ENCODE measurements at places on chromosomes 16 and 17. TPM values are rescaled to one million over a fixed set of nuclear protein-coding genes. Genes with fewer than 3 reads are reported as not detected.

- peak; percentile 79 for DNase-seq
These were observed 67.5 kb downstream of the AMFR start for GRCh38 chr16:56357765-56358322.

Gene STAC2
- 0.62 TPM for total RNA-seq

DNA sequence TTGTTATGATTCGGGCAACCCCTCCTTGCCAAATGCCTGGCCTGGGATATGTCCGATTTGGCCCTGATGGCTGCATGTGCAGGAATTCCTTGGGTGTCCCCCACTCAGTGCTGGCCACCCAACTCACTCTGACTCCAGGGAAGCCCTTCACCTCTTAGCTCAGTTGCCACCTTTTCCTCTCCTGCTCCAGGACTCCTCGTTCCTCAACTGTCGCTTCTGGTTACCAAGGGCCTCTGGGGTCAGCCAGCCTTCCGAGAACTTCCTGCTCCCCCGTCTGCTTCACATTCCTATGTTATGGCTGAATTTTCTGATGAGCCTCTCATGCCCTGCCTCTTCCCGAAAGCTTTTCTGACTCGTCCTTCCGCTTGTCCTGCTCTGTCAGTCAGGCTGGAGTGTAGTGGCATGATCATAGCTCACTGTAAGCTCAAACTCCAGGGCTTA is 63.5 kb downstream of the SPACA3 start:
- DNase-seq, result peak; percentile 56

GRCh38 chr16:29662729-29663015 is 375 bp upstream of the SPN start:
- DNase-seq, result no peak

Gene TAT
- not detected for total RNA-seq

- no peak for DNase-seq
These were observed 643.5 kb downstream of the CDH11 start for GRCh38 chr16:64478252-64478906.

Gene KRTAP17-1
- not detected for total RNA-seq

Gene TMEM238L
- total RNA-seq, result not detected

Gene RCVRN
- total RNA-seq, result not detected

DNA sequence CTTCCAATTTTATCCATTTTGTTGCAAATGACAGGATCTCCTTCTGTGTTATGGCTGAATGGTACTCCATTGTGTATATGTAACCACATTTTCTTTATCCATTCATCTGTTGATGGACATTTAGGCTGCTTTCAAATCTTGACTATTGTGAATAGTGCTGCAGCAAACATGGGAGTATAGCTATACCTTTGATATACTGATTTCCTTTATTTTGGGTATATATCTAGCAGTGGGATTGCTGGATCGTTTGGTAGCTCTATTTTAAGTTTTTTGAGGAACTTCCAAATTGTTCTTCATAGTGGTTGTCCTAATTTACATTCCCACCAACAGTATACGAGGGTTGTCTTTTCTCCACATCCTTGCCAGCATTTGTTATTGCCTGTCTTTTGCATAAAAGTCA is 67.8 kb downstream of the BRIP1 start:
- no peak for DNase-seq

DNA sequence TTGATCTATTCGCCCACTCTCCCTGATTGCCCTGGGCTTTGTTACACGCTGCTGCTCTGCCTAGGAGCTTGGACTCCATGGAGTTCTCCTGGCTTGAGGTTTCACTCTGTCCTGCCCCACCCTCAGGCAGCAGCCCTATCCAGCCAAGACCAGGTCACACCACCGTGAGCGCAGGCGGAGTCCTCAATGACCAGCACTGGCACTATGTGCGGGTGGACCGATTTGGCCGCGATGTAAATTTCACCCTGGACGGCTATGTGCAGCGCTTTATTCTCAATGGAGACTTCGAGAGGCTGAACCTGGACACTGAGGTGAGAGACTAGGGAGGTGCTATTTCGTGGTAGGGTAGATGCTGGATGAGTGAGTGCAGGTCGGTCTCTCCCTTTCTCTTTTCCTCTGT is 3.5 kb downstream of the CNTNAP1 start:
- DNase-seq, result no peak

Gene ITGB3
- 2.5 TPM for total RNA-seq

DNA sequence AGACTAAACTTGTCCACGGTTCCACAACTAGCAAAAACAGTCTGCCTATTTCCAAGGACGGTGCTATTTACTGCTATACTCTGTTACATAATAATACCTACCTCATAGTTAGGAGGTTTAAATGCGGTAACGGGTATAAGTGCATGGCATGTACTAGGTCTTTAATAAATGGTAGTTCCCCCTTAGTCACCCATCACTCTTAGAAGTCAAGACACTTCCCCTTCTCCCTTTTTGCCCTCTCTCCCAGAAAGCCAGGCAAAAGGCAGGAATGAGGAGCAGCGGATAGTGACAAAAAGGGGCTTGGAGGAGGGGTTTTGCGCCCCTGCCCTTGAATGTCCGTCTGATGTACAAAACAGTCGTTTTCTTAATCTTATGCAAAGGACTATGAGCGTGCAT is 1.1 kb upstream of the LSM12 start:
- DNase-seq, result no peak

GRCh38 chr17:41420134-41420533 is 4.3 kb downstream of the KRT37 start:
- no peak for DNase-seq

Gene PDILT
- total RNA-seq, result not detected

- DNase-seq, result no peak
These were observed 226.5 kb upstream of the MPHOSPH6 start for GRCh38 chr16:82396509-82396908.

DNA sequence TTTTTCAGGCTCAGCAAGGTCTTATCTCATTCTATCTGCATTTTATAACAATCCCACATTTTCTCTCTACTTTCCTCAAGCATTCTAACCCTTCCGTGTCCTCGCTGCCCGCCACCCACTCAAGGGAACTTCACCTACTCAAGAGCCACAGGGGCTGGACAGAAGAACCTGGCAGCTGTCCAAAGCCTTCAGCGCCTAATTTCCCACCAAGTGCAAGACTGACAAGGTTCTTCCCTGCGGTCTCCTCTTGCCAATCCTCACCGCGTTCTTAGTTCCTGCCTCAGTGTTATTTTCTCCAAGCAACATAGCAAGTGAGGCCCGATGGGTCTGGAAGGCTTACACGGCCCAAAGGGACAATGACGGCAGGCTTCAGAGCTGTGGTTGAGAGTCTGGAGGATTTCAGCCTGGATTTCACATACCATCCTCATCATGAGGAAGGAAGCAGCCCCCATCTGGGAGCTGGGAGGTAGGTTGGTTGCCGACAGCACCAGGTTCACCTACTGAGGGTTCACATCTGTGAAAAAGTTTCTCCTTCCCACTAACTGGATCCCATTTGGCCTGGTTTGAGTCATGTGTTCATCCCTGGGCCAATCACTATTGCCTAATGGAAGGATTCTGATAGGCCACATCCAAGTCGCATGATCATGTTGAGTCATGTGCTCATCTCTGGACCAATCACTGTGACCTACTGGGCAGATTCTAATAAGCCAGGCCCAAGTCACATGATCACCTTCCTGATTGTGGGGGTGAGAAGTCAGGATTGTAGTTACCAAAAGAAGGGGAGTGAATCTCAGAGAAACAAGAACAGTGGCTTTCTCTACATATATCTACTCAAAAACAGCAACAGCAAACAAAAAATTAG is 108.2 kb downstream of the N4BP1 start:
- DNase-seq, result no peak

Gene RAP1GAP2
- total RNA-seq, result 7.8 TPM

DNA sequence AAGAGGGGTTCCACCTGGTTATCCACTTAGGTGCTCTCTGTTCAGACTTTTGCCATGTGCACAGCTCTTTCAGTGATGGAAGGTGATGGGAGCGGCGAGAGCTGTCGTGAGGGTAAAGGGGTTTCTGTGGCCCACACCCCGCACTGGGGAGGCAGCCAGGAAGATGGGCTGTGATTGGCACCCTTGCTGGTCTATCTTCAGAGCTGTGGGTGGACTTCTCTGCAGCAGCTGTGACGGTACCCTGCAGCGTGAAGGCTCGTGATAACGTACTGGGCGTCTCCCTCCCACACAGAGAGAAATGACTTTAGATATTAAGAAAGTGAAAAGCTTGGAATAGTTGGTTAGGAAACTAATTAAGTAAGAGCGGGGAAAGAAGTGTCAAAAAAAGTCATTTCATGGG is 45.8 kb downstream of the MPRIP start:
- DNase-seq, result no peak

DNA sequence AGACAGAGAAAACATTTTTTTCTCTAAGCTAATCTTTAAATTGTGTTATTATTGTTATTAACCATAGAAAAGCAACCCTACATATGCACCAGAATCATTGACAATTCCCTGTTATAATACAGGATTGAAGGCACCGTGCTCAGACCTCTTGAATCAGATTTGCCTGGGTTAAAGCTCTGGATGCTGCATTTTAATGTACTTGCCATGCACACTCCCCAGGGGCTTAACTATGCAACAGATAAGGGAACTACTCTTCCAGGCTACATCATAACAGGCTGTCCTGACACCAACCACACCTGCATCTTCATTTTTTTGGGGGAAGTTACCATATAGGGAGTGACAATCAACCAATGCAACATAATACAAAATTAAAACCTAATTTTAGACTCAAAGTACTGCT is 1187.6 kb upstream of the CDH8 start:
- DNase-seq, result no peak

DNA sequence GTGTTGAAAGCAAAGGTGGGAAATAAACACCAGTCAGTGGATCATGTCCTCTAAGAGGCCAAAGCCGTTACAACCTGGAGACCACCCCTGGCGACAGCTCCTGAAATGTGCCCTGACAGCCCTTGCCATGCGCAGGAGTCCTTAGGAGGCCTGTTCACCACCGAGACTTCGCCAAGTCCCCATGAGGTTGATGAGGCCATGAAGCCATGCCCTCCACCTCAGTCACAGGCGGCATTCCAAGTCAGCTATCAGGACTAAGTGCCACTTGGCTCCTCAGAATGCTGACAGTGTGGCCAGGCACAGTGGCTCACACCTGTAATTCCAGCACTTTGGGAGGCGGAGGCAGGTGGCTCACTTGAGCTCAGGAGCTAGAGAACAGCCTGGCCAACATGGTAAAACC is 27.1 kb downstream of the ADAM11 start:
- DNase-seq, result no peak

Gene ABCC11
- total RNA-seq, result 0.48 TPM

Gene NPIPA2
- total RNA-seq, result 9.0 TPM

- no peak for DNase-seq
These were observed 251.8 kb downstream of the MAF start for GRCh38 chr16:79348521-79349306.

Gene RNF227
- 2.3 TPM for total RNA-seq

Gene NETO2
- 21.3 TPM for total RNA-seq

Gene SLC12A3
- total RNA-seq, result not detected

GRCh38 chr16:72159386-72159785 is 12.6 kb downstream of the PMFBP1 start:
- DNase-seq, result no peak

DNA sequence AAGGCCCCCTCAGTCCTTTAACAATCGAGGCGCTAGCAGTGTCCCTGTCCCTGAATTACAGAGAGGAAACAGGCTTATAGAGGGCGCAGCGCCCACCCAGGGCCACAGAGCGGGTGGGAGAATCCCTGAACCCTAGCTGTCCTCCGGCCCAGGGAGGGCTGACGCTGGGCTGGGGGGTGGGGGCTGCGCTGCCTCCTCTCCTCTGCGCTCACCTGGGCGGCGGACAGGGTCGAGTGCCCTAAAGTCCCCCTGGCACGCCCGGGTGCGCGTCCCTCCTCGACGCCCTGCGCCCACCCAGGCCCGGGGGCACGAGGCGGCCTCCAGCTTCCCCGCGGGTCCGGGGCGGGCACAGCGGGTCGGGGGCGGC is 200.4 kb upstream of the N4BP1 start:
- no peak for DNase-seq

- no peak for DNase-seq
These were observed 6.7 kb upstream of the SLC25A39 start for GRCh38 chr17:44331249-44331760.

GRCh38 chr16:57994778-57995177 is 5.7 kb downstream of the ZNF319 start:
- no peak for DNase-seq

DNA sequence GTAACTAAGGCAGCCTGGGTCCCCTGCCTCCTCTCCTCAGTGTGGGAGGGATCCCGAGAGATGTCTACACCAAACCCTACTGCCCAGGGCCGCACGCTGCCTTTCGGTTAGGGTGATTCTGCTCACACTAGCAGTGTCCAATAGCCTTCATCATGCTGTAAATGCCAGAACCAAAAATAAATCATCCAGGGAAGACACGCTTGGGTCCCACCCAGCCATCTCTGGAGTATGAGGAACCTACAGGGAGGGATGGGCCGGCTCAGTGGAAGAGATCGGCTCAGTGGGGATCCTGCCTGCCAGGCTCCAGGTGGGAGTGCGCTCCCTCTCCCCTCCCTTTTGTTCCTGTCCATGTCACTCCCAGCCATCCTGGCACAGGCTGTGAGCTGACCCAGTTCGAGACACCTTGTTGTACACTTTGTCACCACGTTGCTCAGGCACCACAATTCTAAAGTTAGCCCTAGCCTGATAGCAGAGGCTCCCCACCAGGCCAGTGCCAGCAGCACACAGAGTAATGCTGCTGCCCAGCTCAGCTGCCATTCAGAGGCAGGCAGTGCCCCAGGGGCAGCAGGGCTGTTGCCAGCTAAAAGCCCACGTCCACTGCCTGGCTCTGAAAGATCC is 24.5 kb downstream of the PEMT start:
- no peak for DNase-seq

- no peak for DNase-seq
These were observed 24.3 kb downstream of the CENPV start for GRCh38 chr17:16328997-16329396.

Gene RECQL5
- total RNA-seq, result 39.2 TPM

DNA sequence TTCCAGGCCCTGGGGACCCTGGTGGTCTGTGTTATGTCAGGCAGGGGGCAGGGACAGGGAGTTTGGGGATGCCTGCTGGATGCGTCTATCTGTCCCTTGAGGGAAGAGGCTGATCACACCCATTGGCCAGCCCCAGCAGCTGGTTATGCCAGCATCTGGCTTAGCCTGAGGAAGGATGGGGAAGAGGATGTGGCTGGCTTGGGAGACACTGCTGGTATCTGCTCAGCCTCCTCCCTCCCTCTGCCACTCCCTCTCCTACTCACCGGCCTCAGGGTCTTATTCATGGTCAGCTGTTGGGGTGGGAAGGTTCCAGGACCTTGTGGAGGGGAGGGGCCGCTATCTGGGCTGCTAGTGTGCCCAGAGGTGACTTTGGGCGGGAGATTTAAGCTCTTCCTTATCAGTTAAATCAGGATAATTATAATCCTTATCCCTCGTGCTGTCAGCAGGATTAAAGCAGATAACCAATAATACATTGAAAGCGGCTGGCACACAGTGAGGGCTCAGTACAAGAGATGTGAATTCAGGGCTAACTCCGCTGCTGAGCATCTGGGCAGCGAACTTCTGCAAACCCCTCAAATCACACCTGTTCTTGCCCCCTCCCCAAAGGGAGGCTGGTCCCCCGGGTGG is 36.0 kb upstream of the MLKL start:
- no peak for DNase-seq

Gene KRT20
- not detected for total RNA-seq

DNA sequence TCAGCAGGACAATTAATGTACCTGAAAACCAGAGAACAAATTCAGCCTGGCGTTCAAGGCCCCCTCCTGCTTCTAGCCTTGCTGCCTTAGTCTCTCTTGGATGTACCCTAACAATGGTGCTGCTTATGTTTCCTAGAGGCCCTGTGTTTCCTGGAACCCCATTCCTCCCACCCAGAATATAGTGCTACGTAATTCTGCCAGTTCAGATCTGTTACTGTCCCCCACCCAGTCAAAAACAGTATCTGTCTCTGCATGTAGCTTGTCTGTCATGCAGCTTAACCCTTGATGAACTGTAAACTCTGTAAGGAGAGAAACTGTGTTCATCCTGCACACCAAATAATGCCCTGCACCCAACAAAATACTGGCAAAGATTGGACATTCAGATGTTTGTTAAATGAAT is 6.8 kb downstream of the MRTFB start:
- no peak for DNase-seq

Data from osteocyte (in vitro differentiated cells).